ENCODE measurements at places on chromosomes 7 and 10.

DNA sequence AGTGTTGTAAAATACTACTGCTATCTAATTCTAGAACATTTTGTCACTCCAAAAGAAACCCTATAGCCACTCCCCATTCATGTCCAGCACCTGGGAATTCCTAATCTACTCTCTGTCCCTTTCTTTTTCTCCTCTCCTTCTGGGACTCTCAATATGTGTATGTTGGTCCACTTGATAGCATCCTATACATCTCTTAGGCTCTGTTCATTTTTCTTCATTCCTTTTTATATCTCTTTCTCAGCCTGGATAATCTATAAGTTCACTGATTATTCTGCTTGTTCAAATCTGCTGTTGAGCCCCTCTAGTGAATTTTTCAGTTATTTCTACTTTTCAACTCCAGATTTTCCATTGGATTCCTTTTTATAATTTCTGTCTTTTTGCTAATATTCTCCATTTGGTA, 108.6 kb downstream of the CCDC3 start:
- no peak for DNase-seq

GRCh38 chr10:107631876-107632275, 467.4 kb upstream of the SORCS1 start:
- no peak for DNase-seq

DNA sequence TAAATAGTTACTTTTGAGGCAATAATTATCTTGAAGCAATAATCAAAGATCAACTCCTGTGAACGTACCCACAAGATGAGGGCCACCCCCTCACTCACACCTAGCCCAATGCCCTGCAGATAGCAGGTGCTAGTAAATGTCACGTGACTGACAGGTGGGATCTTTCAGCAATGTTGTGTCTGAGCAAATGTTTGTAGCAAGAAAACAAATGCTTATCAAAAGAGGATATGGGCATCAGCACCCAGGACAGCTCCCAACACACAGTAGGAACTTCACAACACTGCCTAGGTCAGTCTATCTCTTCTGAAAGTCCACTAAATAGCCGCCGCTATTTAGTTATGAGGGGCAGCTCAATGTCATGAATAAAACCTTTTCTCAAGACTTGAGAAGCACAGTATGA, 120.8 kb upstream of the PDLIM1 start:
- DNase-seq, result no peak

DNA sequence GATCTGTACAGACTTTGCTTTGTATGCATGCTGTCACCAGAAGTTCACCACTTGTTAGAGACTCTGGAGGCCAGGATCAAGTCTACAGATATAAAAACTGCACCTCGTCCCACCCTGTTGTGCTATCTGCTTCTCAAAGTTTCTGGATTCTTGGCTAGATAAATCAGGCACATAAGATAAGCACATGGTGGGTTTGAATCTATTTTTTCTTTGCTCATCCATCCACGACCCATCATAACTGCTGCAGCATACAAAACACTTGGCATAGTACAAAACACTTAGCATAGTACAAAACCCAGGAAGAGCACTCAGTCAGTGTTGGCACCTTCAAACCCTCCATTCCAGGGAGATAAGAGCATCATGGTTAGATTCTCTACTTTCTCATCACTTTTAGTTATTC, 42.4 kb upstream of the ANKRD1 start:
- no peak for DNase-seq

DNA sequence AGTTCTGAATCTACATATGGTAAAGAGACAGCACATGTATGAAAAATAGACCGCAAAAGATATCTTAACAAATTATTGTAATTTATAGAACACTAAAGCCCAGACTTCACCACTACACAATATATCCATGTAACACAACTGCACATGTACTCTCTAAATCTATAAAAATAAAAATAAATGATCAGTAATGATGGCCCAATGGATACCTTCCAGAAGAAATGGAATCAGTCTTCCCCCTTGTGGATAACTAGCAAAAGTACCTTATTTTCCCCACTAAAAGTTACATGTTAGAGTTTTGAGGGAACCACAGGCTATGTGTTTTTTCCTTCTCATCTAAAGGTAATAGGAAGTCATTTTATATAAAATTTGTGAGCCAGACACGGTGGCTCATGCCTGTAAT, 25.7 kb downstream of the C7orf25 start:
- no peak for DNase-seq

- DNase-seq, result no peak
Observed at GRCh38 chr7:84137812-84138211, 56.8 kb downstream of the SEMA3A start.

GRCh38 chr10:127462643-127463295, 86.3 kb upstream of the NPS start:
- no peak for DNase-seq

DNA sequence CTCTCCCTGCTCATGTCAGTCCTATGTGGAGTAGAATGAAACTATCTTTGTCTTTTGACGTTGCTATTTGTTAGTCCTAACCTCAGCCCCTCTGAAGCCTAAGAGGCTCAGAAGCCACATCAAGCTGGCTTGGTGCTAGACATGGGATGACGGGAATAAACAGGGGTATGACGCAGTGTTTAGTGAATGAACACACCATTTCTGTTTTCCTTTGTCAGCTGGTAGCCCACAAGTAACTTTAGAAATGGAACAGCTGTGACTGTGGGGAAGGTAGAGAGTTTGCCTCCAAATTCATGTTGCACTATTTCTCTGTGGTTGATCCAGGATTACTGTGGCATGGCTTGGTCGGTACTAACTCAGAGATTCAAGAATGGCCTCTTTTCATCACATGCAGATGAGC, 31.3 kb downstream of the COX15 start:
- DNase-seq, result no peak

DNA sequence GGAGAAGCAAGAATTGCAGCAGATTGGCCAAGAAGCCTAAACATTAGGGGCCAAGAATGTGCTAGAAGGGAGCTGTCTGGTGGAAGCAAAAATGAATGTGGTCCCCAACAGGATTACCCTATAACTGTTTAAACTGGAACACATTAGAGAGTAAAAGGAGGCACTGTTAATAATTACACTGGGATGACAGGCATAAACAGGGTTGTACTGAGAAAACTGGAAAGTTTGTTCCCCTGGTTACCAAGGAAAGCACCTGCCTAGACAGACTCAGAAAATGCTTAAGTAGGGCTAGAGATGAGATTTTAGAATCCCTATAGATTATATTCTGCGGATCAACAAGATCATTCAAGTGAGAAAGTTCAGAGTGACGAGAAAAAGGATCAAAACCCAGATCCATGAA, 100.8 kb downstream of the CTTNBP2 start:
- DNase-seq, result no peak

DNA sequence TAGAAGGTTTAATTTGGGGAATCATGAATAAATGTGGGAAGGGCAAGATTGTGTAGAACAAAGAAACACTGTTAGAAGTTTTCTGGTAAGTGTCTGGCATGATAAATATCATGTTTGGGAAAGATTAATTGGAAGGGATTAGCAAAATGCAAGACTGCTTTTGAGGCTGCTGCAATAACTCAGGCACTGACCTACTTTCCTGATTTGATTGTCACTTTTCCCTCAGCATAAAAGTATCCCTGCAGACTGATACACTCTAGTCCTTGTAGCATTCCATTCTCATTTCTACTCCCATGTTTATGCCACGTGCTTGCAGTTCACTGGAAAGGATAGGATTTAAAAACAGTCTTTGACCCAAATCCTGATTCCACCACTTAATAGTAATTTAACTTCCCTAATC, 303.3 kb upstream of the SEMA3A start:
- DNase-seq, result no peak
